ENCODE measurements at places on chromosomes 4 and X.

GRCh38 chrX:153832728-153833127 lies 2.4 kb upstream of the PDZD4 start:
- no peak for DNase-seq

DNA sequence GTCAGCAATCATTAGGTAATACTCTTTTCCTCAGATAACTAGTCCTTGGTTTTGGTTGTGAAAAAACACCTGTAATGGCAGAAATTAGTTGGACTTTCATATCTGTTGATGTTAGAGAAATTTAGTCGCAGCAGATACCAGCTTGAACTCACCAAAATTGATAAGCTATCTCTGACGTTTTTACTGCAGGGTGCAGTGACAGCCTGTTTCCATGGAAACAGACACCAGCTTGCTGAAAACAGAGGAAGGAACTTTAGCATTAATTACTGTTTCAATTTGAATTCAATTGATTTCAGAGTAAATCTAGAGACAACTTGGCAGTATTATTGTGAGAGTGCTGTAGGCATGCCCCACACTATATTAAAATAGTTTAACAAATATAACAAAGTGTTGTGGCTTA lies 246.5 kb downstream of the PPP1R2C start:
- DNase-seq = no peak

- DNase-seq = no peak
Measured at GRCh38 chrX:133302775-133303445, 84.8 kb upstream of the TFDP3 start.

DNA sequence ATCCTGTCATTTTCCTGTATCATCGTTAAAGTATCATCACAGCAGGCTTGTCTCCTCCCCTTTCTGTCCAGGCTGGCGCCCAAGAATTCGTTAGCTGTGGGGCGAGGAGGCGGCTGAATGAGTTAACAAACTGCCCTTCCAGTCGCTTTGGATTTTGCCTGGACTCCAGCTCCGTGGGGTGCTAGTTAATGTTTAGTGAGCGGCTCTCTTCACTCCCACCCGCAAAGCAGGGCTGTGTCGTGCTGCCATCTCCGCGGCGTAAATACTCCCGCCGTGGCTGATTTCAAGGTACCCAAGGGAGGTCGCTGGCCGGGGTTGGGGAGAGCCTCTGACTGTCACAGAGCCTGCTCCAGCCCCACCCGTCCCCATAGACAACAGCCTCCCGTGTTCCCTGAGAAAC lies 44.9 kb upstream of the SPRY1 start:
- DNase-seq = no peak

DNA sequence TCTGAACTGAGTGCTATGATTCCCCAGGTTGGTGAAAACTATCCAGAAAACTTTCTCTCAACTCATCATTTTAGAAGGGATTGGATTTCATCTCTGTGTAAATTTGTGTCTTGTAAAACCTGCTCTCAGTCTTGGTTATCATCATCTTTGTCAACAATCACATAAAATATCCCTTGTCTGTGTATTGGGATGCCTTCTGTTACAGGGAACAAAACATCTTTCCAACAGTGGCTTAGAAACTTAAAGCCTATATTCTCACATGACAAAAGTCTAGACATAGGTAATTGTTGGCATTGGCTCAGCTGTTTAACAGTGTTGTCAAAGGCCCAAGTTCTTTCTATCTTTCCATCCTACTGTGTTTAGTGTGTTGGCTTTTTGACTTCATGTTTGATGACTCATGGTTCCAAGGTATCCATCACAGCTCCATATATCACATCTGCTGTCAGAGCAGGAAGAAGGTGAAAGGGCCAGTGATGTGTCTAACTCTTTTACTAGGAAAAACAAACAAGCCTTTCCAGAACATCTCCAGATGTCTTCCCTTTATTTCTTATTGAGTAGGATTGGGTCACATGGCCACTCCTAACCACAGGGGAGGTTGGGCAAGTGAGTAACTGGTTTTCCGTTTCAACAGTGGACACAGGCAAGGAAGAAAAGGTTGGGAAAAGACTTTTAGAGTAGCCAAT lies 65.0 kb downstream of the PHEX start:
- DNase-seq = no peak

DNA sequence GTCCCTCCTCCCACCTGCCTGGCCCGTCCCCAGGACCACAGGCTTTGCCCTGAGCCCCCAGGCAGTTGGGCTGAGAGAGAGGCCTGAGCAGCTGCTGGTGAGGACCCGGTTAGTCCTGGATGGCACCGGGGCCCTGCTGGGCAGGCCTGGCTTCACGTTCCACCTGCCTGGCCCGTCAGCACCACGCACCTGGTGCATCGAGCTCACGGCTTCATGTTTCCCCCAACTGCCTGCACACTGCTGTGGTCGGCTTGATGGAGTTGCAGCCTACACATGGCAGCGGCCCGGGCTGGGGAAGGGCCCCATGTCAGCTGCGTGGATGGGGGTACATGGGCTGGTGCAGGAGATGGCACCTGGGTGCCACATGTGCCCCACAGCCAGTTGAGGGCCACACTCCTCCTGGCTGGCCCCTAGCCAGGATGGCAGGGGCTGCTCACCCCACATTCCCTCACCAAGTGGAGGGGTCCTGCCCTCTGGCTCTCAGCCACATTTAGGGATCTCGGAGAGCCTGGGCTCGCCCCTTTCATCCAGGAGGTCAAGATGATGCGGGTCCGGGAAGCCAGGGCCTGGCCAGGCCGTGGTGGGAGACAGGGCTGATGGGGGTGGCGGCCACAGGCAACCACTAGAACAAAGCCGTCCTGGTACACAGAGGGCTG lies 28.5 kb downstream of the NKX1-1 start:
- no peak for DNase-seq

GRCh38 chr4:28639747-28640146 lies 1779.1 kb downstream of the STIM2 start:
- DNase-seq = no peak

DNA sequence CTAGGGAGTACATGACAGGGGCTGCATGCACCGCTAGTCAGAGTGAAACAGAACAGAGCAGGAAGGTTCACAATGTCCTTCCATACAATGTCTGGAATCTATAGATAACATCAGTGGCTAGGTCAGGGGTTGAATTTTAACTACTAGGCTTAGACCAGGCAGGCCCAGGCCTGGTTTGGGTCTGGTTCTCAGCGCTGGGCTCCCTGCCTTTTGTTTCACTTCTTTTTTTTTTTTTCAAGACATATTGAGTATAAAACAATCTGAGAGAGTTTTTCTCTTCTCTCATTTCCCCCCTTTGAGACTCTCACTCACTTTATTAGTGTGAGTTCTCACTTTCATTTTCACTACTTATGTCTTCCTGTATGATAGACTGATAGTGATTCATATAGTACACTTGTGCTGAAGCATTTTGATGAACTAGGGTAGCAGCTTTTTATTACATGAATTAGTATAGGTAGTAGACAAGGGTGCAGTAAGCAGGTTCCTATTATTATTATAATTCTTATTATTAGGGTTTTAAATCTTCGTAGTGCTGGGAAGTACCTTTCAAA lies 120.0 kb upstream of the ZDHHC15 start:
- no peak for DNase-seq

DNA sequence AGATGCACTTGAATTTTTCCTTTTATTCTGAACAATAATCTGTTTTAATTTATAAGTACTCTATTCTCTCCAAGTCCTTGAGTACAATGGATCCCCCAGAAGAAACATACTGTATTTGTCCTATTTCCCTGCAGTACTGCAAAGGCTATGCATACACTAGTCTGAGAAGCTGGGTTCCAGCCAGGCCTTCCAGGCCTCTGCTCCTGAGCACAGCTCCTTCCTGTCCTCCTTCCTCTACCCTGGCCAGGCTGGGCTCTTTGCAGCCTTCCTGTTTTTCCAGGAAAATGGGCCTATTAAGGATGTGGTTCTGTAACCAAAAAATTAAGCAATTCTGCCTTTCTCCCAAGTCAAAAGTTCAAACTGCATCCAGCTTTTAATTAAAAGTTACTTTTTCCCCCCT lies 68.0 kb upstream of the STIM2 start:
- no peak for DNase-seq

DNA sequence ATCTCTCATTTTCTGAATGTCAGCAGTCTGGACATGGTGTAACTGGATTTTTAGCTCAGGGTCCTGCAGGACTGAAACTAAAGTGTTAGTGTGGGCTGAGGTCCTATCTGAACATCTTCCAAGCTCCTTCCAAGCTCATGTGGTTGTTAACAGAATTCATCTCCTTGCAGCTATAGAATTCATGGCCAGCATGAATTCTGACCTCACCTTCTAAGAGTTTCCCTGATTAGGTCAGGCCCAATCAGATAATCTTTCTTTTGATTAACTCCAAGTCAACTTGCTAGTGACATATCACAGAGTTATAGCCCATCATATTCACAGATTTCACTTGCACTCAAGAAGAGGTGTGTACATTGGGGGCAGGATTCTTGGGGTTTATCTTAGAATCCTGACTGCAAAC lies 59.5 kb downstream of the LIMCH1 start:
- DNase-seq = no peak

DNA sequence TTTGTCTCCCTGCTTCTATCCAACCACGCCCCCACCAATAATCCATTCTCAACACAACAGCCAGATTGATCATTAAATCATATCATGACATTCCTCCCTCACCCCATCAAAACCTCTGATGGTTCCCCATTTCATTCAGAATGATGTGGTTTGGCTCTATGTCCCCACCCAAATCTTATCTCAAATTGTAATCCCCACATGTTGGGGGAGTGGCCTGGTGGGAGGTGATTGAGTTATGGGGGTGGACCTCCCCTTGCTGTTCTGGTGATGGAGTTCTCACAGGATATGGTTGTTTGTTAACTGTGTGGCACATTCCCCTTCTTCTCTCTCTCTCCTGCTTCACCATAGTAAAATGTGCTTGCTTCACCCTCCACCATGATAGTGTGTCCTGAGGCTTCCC lies 23.3 kb downstream of the TRMT2B start:
- DNase-seq = no peak

GRCh38 chr4:150289881-150290280 lies 211.6 kb downstream of the DCLK2 start:
- DNase-seq = no peak

DNA sequence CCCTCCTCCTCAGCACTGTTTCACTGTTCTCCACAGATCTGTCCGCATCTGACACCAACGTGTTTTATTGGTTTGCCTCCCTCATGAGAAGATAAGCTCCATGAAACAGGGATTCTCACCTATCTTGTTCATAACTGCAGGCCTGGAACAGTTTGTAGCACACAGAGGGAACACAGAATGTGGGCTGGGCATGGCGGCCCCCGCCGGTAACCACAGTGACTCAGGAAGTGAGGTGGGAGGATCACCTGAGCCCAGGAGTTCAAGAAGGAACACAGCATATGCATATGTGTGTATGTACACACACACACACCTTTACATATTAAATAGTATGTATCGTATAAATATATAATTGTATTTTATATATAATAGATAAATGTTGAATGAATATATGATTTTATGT lies 168.6 kb downstream of the AFAP1 start:
- no peak for DNase-seq

DNA sequence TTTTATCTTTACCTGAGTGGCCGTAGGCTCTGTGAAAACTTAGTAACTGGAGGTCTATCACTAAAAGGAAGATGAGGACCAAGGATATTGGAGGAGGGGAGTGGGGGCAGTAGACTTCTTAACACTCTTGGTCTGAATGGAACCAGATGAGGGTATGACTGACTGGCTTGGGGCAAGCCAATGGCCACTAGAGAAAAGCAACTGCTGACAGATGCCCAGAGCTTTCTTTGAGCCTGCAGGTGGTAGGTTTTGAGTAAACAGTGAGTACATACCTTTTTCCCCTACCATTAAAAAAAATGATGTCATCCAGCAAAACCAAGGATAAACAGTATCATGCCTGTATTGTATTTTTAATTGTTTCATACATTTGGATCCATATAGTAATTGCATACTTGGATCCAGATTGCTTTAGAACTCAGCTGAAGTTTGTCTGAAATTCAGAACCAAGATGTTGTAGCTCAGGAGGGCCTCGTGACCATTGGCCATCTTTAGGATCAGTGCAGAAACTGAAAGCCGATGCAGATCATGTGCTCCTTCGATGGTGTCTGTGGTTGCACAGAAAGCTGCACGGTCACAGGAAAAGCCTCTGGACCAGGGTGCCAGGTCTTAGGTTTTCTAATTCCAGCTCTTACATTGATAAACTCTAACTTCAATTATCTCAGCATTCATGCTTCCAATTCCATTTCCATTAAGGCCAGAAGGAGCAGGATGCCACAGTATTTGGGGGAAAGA lies 131.0 kb downstream of the PDGFRA start:
- DNase-seq = no peak

GRCh38 chr4:98447648-98448047 lies 186.5 kb downstream of the RAP1GDS1 start:
- DNase-seq = no peak

- DNase-seq = no peak
Measured at GRCh38 chr4:38131371-38132091, 171.3 kb downstream of the PTTG2 start.

GRCh38 chr4:187124331-187124730 lies 400.7 kb upstream of the FAT1 start:
- no peak for DNase-seq

- no peak for DNase-seq
Measured at GRCh38 chrX:24253030-24253429, 60.8 kb downstream of the SUPT20HL2 start.

All from suppressor macrophage treated with lipopolysaccharide for 1 hour (primary cell).